Activated T-helper 1 cell treated with Interleukin-2 at 50 U/mL for 16 hours (primary cell): ENCODE measurements at places on chromosomes 3 and 15.

DNA sequence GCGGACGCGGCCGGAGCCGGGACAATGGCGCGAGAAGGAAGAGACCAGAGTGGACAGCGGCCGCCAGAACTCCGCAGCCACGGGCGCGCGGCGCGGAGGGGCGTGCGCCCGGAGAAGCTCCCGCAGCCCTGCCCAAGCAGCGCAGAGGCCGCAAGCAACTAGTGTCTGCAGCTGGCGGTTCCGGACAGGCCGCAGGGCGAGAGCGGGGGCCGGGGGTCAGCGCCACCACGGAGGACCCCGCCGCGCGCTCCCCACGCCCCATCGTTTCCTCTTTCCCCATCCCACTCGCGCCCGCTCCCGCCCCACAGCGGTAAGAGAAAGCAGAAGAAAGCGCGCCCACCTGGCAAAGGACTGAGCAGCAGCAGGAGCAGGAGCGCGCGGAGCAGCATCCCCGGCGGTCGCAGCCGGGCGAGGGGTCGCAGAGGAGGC lies 440 bp downstream of the PRTG start:
- no peak for DNase-seq

- no peak for DNase-seq
Measured at GRCh38 chr3:55170444-55170843, 242.6 kb upstream of the LRTM1 start.

GRCh38 chr15:31554261-31554660 lies 227.6 kb downstream of the KLF13 start:
- no peak for DNase-seq

- DNase-seq = no peak
Measured at GRCh38 chr3:30672959-30673358, 66.6 kb downstream of the TGFBR2 start.

- no peak for DNase-seq
Measured at GRCh38 chr3:42720126-42720525, 17.5 kb upstream of the HHATL start.
